Endothelial cell (in vitro differentiated cells): ENCODE measurements at places on chromosomes 4 and X.

- DNase-seq, result peak; percentile 69
Observed at GRCh38 chr4:3871181-3871852, 105.1 kb downstream of the ADRA2C start.

DNA sequence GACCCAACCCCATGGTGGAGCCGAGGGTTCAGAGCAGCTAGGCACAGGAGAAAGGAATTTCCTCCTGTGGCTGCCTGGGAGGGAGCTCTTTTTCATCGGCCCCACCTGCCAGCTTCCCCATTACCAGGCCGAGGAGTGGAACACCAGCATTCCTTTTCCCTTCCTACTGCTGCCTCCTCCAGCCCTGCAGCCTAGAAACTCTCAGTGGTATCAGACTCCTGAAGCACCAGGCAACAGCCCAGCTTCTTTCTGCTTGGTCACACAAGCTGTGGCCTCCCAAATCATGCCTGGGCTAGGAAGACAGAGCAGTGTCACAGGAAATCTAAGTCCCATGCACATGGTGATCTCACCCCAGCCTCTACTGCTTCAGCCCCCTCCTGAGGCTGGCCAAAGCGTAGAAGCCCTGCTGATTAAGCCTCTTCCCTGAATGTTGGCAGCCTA is 30.1 kb downstream of the RTL5 start:
- DNase-seq, result no peak

DNA sequence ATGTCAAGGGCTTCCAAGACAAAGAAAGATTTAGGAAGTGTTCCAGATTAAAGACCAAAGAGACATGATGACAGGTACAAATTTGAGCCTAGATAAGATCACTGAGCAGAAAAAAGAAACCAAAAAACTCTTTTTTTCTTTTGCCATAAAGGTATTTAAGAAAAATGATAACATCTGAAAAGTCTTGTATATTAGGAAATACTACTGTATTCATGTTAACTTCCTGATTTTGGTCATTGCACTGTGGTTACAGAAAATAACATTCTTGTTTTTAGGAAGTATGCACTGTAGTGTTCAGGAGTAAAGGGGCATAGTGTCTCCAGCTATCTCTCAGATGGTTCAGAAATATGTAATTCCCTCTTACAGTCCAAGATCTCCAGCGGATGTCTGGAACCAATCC is 37.1 kb downstream of the RWDD4 start:
- no peak for DNase-seq

- DNase-seq, result no peak
Observed at GRCh38 chrX:17668929-17669328, 68.4 kb upstream of the SCML1 start.

DNA sequence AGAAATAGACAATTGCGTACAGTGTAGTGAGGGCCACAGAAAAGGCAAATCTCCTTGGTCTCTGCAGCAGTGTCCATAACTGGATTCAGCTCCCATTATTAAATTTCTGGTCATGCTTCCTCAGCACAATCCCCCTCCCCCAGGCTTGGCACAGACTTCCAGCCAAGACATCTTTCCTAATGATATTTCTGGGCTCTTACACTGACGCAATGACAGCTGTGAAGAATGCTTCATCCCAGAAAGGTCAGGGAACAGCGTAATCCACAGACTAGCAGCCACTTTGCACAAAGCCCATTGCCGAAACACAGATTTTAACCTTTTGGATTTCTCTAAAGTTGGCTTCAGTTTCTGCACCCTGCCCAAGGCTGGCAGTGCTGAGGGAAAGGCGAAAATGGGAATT is 597.6 kb upstream of the CPEB2 start:
- no peak for DNase-seq

GRCh38 chr4:166003811-166004210 is 130.8 kb downstream of the TLL1 start:
- DNase-seq, result no peak

DNA sequence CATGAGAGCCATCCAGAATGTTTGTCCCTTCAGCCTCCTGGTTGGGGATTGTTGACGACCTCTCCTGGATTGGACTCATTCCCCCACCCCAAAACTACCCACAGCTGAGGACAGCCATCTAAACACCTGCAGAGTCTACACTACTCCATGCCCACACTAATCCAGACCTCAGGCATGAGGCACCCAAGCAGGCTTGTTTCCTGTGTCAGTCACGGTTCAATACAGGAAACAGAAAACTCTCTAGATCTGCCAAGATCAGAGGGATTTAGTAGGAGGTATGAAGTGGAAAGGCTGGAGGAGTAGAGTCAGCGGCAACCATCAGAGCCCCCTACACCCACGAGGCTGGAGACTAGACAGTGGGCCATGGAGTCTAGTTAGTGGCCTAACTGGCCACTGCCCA is 37.7 kb downstream of the HAND2 start:
- DNase-seq, result no peak

DNA sequence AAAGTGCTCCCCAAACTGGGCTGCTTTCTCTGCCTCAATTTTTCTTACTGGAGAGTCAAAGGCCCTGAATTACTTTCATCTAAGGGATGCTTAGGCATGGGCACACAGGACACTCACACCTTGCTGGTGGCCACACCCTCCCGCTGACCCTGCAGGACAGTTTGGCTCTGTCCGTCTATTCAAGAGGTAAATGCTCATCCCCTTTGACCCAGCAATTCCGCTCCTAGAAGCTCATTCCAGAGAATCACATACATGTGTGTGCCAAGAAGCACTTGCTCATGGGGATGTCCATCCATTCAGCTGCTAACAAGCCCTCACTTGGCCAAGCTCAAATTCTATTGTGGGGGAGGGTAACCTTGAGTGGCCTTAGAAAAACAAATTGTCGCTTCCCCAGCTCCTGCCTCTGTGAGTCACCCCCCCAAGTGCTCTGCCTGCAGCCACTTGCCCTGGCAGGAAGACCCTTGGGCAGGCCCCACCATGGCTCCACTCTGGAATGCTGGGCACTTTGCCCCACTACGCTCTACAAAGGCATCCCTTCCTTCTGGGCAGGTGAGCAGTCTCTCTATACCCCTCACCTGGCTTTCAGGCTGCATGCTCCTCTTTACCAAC is 54.5 kb downstream of the HTRA3 start:
- DNase-seq, result no peak

DNA sequence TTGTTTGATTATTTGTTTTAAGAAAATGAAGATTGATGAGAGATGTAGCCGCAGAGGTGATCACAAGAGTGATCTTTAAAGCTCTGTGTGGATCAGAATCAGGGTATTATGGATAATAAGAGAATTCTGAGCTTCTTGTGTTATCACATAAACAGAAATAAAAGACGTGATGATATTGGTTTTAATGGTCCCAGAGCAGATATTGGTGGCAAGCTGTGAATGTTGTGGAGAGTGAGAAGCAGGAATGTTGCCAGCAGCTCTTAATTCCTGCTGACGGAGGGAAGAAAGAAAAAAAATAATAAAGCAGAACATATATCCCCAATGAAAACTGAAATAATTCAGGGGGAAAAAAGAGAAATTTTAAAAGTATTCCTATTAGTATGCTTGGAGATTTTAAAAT is 1015.9 kb downstream of the PCDH18 start:
- no peak for DNase-seq

GRCh38 chr4:140330311-140330900 is 43.0 kb upstream of the SCOC start:
- no peak for DNase-seq

GRCh38 chr4:164383358-164384220 is 370.3 kb upstream of the SMIM31 start:
- DNase-seq, result peak; percentile 47

DNA sequence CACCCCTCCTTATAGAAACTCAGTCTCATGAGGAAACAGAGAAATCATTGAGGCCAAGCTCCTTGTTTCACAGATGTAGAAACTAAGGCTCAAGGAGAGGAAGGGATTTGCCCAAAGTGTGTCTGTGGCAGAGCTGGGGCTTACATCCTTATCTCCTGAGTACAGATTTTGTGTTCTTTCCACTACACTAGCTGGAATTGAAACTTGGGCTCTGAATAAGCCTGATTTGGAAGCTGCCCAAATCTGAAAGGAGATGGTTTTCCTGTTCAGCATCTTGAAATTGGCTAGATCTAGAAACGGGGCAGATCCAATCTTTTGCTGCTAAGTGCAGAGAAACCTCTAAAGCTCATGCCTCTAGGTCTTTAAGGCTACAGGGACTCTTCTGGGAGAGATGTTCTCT is 24.3 kb downstream of the AWAT2 start:
- no peak for DNase-seq

DNA sequence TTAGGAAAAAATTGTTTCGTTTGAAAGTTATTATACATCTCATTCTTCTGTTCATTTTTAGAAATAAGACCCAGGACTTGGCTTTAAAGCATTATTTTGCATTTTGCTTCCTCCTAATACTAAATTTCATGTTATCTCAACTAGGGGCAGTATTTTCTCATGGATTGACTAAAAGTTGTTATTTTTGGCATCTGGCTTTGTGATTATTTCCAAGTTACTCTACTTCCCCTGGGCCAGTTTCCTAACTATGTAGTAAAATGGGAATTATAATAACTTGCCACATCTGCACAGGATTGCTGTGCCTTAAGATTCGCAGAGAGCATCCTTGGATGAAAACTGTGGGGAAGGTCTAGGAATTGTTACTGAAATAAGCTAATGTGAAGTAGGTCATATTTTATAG is 3.0 kb downstream of the RBPJ start:
- DNase-seq, result no peak

DNA sequence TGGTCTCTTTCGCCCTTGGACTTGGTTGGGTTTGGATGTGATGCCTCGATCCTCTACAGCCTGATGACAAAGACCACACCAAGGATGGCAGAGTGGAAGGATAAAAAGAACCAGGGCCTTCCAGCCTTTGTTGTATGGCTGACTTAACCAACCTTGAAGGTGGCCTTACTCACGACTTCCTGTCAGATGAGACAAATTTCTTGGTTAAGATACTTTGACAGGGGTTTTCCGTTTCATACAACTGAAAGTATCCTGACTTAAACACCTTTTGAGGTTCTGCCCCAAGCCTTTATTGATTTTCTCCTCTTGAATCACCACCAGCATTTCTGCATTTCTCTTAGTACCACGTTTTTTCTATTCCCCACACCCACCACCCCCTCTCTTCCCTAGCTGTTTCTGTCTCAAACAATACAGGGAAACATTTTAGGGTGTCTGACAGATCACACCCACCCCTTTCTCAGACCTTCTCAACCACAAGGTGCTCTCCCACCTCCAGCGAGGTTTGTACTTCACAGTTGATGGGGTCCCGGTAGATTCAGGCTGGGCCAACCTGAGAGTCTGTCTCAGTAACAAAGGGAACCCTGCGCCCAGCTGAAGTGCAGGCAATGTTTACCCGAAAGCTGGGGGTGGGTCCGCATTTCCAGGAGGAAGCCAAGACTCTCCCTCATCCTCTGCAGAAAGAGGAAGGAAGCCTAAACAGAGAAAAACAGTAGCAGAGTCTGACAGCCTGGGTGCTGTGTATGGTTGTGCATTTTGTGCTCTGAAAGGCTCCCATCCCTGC is 5.0 kb upstream of the TSPAN5 start:
- DNase-seq, result peak; percentile 25

DNA sequence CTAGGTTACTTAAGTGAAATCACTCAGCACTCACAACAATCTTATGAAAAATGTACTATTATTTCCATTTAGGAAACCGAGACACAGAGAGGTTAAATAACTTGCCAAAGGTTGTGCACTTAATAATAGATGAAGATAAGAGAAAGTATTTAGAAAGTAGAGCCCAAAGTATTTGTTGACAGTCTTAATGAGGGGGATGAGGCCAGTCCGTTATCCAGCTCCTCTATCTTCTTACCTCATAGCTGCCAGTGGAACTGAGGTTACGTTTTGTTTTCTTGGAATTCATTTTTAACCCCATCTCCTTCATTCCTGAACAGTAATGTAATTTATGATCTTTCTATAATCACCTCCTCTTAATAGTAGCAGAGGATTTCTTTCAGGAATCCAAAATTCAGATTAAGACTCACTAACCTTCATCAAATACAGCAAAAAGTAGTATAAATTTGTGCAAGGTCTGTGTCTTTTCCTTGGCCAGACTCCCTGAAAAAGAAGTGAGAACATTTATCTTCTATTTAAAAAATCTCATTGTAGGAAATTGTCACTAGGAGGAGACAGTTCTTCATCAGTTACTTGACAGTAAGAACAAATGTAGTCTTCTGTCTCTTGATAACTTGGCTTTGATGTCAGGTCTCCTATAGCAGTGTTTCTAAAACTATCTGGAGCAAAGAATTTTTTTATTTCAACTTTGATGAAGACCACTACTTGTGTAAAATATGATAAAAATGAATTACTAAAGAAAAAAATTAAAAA is 35.5 kb downstream of the F8 start:
- no peak for DNase-seq

GRCh38 chr4:184375027-184375426 is 99.3 kb downstream of the IRF2 start:
- no peak for DNase-seq

- DNase-seq, result no peak
Observed at GRCh38 chrX:103437147-103437873, 61.0 kb downstream of the BEX3 start.

DNA sequence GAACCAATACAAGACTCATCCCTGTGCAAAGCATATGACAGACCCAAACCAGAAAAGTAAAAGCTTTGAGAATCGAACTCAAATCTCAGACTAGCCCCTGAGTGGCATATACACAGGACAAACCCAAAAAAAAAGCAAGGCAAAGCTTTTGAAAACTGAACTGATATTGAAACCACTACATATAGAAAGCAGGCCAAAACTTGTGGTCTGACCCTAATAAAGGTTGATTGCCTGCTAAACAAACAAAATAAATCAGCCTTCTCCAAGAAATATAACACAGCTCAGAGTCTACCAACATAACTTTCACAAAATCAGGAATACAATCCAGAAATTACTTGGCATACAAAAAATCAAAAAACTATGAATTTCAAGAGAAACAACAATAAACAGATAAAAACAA is 40.3 kb downstream of the LRBA start:
- no peak for DNase-seq

DNA sequence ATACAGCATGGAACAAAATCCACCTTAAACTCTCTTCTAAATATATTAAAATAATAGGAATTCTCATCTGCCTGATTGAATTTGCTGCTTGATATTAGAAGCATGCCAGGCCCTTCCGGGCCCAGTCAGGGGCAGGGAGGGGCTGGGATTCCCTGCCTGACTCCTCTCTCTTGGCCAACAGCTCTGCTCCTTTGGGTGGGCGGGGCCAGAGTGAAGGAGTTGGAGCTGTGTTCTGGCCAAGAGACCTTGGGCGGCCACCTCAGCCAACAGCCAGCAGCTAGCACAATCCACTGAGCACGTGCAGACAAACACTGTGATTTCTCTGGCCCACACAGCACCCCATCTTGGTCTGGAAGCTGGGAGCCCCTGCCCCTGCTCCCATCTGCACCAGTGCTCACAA is 140.3 kb downstream of the PJA1 start:
- no peak for DNase-seq

- no peak for DNase-seq
Observed at GRCh38 chr4:36568575-36568974, 287.2 kb downstream of the DTHD1 start.

- no peak for DNase-seq
Observed at GRCh38 chr4:89368861-89369260, 61.3 kb upstream of the GPRIN3 start.

DNA sequence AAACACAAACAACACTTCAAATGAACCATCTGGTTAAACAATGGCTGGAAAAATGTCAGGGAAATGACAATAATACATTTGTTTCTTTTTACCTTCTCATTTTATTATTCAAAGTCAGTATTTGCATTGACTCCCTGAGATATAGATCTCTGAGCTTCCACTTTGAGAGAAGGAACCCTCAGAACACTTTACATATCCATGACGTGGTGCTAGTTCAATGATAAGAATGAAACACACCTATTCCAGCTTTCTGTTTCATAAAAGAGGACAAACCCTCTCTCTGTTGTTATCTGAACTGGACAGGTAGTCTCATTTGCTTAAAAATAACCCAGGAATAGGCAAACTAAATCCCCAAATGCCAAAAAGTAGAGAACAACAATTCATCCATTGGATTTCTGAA is 65.3 kb upstream of the CCSER1 start:
- DNase-seq, result no peak
